ENCODE measurements at places on chromosomes 2 and 18. TPM values are rescaled to one million over a fixed set of nuclear protein-coding genes. Genes with fewer than 3 reads are reported as not detected.

The MC5R gene
- not detected for polyA plus RNA-seq

The MOB1A gene
- polyA plus RNA-seq: 43.4 TPM

The SERPINB2 gene
- 3.9 TPM for polyA plus RNA-seq

The ORMDL1 gene
- polyA plus RNA-seq: 67.8 TPM

The SPRED2 gene
- 20.8 TPM for polyA plus RNA-seq

The LYG2 gene
- not detected for polyA plus RNA-seq

The UNC50 gene
- polyA plus RNA-seq: 38.6 TPM

The EVA1A gene
- 37.3 TPM for polyA plus RNA-seq

The ABCB11 gene
- 0.02 TPM for polyA plus RNA-seq

The IL1RL1 gene
- polyA plus RNA-seq: 2.1 TPM

The ABHD1 gene
- polyA plus RNA-seq: 1.4 TPM
